ENCODE measurements at places on chromosomes 2 and 18.

- DNase-seq = peak; percentile 72
Measured at GRCh38 chr2:9288233-9288632, 81.6 kb downstream of the ASAP2 start.

DNA sequence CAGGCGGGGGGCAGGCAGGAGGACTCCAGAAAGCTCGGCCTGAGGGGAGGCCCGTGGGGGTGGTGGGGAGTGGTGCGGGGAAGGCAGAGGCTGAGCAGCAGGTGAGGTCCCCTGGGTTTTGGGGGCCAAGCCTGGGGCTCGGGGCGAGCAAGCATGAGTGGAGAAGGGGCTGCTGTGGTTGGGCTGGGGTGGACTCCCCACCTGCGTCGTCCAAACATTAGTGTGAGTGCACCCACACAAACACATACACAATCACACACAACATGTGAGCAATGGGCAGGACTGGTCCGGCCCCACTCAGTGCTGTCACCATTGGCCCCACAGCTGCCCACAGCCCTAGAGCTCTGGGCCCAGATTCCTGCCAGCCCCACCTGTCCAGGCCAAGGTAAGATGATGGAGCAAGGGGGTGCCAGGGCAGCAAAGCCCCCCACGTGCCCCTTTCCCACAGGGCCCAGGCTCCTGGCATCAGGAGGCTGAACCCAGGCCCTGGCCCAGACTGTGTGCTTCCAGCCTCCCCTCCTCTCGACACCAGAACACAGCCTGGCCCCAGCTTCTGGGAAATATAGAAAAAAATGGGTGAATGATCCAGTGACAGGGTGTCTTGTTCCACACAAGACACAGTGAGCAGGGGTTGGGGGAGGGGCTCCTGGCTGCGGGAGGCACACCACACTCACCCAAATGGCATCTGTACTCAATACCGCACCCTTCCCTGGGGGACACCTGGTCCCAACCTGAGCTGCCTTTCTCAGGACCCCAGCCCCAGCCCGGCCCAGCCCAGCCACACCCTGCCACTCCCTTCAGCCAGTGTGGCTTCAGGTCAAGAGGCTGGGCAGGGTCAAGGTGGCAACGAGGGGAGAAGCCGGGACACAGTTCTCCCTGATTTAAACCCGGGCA lies 463 bp upstream of the ALPP start:
- DNase-seq = no peak

DNA sequence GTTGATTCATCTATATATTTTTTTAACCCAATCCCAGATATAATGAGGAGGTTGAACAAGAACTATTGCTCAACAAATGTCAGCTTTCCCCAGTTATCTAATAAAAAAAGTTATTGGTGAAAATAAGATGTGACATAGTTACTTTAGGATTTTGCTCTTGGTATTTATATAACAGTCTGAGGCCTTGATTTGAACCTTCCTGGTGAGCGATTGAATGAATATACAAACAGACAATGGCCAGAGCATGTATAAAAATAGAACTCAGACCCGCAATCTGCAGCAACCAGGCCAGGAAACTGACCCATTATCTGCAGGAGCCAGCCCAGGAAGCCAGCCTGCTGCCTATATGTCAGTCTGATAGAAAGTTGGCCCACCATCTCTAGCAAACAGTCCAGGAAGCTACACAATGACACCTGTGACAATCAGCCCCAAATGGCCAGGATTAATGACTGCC lies 81.6 kb downstream of the HS6ST1 start:
- no peak for DNase-seq

DNA sequence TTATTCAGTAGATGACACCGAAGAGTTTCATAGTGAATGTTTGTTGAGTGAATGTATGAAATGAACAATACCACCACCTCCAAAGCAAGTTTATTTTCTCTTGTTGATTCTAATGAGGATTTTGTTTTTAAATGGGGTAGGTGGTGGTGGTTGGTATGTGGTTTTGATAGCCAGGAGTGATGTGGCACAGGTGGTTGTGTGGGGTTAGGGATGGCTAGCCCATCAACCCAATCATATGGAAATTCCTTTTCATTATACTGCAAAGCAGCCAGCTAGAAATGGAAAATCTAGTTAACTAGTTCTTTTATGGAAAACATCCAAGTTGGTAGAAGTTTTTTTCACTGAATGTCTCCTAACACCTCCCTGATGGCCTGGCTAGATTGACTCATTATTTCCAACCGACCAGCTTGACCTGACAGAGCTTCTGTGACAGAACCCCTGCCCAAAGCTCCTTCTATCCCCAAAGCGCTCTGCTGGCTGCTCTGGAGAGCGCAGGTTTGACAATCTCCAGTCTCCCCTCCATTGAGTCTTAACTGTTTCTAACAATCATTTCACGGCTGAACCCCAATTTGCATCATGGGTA lies 376.9 kb downstream of the MTX2 start:
- no peak for DNase-seq

GRCh38 chr18:32684096-32684495 lies 88.7 kb downstream of the KLHL14 start:
- DNase-seq = no peak

GRCh38 chr18:73639788-73640187 lies 507.8 kb downstream of the FBXO15 start:
- no peak for DNase-seq

All from kidney glomerular epithelial cell (primary cell).